ACHN (cell line): ENCODE measurements at places on chromosomes 5 and 9.

DNA sequence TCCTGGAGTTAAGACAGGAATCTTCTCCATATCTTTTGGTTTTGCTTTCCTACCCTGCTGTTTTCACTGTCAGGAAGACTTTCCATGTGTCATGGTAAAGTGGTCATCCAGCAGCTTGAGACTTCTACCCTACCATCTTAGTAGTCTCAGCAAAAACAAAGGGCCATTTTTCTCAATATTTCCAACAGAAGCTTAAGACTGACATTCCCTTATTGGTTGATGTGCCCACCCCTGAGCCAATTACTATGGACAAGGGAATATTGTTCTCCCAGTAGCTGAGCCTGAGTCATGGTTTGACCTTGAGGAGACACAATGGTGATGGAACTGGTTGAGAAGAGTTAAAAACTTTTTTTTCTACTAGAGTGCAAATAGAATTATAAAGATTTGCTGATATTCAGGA is 105.6 kb downstream of the CSNK1G3 start:
- DNase-seq: no peak

GRCh38 chr5:137279521-137280231 is 219.4 kb downstream of the SPOCK1 start:
- no peak for DNase-seq

DNA sequence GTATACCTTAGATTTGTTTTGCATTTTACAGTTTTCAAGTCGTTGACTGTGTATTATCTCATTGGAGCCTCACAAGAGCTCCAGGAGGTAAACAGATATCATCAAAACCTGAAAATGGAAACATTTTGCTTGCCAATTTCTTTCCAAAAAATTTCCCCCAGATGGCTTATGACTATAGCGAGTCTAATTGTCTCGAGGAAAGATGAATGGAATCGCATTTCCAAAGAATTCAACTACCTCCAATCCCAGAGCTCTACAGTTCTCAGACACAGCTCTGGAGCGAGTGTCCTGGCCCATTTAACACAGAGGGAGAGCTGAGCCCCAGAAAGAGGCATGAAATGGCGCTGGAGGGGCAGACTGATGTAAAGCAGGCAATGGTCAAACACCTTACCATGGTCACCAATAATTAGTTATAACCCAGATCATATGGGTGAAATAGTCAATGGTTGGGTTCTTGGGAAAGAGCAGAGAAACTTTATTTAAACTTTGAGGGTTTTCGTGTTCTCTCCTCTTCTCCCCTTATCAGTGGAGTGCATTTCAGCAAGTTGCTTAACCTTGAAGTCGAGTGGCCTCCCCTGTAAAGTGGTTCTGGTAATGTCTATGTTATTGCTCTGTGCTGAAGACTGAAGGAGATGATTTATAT is 168.2 kb downstream of the ZDHHC21 start:
- DNase-seq: no peak

DNA sequence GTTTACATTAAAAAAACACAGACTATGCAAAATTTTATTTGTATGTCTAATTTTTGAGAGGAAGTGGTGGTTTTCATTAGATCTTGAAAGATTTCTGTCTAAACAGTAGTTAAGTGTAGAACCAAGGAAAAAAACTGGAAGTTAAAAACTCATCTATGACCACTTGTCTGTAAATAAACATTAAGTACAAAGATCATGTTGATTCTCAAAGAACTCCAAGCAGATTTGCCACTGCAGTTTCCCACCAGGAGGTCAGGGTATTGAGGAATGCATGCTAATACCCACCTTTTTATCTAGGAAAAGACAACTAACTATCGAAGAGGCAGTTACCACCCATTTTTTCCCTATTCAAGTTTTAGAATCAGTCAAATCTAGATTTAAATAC is 1.9 kb downstream of the STOM start:
- DNase-seq: no peak

GRCh38 chr9:79268806-79269205 is 303.0 kb upstream of the TLE4 start:
- DNase-seq: no peak

- no peak for DNase-seq
Measured at GRCh38 chr5:153700940-153701339, 210.5 kb downstream of the GRIA1 start.
